ENCODE measurements at places on chromosomes 2 and 18.
A peak's percentile ranks its signal among the peaks of the same experiment; 100 is the strongest.

DNA sequence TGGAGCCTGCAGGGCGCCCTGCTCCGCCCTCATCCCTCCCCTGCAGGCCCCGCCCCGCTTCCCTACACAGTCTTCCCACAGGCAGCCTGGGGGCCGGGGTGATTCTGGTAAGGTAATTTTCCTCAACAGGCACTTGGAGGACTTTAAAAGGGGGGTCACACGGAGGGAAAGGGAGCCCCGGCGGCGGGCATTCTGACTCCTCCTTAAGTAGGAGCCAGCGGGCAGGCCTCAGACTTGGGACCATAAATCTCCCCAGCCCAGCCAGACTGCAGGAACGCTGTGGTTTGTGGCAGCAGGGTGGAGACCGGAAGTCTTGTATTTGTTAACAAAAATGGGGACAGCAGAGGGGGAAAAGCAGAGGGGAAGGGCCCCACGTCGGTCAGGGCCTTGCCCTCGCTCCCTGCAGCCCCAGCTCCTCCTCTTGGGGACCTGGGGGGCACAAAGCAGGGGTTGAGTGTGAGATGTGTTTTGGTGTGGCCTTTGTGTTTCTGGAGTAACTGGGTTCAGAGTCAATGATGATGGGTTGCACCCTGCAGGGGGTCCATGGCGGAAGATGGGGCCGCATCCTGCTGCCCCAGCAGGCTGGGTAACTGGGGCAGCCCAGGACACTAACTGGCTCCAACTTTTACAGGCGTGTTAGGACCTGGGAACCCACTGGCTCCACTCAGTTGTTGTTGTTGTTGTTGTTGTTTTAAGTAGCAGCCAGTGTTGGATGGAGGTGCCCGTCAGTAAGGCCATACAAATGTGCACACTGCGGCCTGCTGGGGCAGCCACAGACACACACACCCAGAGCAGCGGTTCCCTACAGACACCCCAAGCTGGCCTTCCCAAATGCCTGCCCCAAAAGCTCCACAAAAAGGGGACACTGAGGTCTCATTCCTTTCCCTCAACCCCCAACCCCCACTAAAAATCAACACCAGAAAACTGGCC is 27.7 kb downstream of the SMAD7 start:
- DNase-seq = peak; percentile 96

GRCh38 chr2:132776287-132776686 is 106.3 kb upstream of the LYPD1 start:
- DNase-seq = no peak

DNA sequence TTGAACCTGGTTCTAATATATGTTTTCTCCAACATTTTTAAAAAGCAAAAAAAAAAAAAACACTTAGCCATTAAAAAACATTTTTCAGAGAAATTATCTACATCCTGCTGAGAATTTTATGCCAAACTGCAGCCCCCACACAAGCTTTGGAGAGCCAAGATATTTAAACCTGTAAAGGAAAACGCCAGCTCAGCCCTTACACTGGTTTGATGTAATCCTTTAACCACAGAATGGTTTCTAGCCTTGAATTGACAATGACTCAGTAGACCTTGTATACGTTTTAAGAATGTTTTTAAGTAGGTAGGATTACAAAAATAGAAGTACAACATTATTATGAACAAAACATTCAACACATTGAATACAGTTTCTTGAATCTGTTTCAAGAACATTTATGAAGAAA is 113.6 kb downstream of the BABAM2 start:
- peak; percentile 69 for DNase-seq

- DNase-seq = peak; percentile 78
Measured at GRCh38 chr2:182917924-182918323, 51.5 kb upstream of the FRZB start.

DNA sequence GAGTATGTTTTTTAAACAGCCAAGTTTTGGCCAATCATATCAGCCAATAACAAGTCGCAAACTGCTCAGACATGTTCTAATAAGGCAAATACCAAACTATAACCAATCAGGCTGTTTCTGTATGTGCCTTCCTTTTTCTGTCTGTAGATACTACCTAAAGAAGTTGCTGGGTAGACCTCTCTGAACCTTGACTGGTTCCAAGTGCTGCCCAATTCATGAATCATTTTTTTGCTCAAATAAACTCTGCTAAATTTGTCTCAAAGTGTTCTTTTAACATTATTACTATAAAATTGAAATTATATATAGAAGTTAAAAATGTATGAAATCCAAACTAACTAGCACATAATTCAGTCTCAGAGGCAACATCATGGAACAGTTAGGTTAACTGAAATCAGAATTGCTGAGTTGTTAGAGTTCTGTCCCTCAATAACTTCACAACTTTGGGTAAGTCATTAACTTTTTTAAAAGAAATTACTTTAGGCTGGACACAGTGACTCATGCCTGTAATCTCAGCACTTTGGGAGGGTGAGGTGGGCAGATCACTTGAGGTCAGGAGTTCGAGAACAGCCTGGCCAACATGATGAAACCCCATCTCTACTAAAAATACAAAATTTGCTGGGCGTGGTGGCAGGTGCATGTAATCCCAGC is 4.9 kb upstream of the TTC21B start:
- no peak for DNase-seq

Data from EH (cell line).